T-helper 1 cell (primary cell): ENCODE measurements at places on chromosomes 11 and 22.

DNA sequence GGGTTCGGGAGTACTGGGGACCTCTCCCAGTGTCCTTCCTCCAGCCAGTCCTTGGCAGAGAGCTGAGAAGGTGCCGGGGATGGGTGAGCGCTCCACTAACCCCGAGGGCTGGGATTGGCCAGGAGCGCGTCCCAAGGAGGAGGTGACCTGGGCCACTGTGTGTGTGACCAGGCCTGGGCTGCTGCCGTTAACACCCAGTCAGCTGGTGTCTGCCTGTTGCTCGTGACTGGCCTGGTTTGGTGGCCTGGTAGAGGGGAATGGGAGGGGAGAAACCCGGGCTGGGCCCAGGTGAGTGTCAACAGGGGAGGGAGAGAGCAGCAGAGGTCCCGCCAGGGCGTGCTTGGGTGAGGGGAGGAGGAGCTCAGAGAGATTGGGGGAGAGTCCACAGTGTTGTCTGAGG, 29.9 kb upstream of the GRAMD4 start:
- DNase-seq, result no peak

DNA sequence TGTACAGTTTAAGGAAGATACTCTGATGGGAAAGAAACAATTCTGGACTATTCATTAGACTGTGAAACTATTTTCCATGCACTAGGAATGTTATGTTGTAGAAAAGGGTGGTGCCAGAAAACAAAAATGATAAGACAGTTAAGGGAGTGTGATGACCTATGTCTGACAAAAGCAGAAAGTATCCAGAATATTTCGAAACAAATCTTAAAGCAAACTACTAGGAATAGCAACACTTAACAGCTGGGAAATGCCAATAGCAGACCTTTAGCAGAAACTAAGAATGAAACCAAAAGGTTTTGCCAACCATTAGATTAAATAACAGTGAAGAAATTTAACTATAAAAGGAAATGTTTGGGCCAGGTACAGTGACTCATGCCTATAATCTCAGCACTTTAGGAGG, 3.3 kb upstream of the ARHGAP20 start:
- no peak for DNase-seq

DNA sequence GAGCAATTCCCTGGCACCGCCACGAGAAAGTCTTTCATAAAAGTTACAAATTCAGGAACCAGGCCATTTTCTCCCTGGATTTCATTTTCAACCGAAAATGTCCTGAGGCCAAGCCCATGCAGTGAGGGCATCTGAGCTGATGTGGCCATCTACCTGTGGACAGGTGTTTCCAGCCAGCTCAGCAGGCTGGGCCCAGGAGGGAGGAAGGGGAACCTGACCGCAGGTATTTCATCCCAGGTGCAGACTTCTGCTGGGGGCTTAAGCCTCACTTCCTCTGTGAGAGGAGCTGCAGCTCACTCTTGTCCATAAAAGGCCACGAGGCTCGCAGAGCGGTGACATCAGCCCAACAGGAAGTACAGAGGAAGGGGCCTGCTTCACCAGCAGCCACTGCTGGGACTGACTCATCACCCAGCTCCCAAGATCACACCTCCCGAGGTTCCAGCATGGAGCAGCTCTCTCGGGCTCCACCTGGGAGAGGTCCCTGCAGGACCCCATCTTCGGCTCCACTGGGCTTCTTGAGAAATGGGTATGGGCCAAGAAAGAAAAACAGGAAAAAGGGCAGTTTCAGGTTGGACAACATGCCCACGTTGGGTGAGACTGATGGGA, 56.4 kb downstream of the MYH9 start:
- peak; percentile 94 for DNase-seq

DNA sequence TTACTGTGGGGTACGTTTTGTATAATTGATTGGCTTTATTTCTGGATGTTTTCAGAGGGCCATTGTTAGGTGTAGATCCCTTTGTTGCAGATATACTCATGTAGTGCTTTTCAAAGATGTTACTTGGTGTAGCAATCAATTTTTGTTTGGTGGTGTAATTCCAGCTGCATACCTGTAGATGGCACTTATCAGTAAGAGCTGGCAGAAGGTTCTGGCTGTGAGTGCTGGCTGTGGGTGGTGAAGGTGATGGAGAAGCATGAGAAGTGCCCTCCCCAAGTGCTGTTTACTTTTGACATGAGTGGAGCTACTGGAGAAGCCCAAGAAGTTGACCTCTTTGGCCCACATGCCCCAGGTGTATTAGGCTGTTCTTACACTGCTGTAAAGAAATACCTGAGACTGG, 1074.9 kb downstream of the FAM181B start:
- no peak for DNase-seq

GRCh38 chr11:34633990-34634693, 13.2 kb downstream of the EHF start:
- DNase-seq, result no peak

DNA sequence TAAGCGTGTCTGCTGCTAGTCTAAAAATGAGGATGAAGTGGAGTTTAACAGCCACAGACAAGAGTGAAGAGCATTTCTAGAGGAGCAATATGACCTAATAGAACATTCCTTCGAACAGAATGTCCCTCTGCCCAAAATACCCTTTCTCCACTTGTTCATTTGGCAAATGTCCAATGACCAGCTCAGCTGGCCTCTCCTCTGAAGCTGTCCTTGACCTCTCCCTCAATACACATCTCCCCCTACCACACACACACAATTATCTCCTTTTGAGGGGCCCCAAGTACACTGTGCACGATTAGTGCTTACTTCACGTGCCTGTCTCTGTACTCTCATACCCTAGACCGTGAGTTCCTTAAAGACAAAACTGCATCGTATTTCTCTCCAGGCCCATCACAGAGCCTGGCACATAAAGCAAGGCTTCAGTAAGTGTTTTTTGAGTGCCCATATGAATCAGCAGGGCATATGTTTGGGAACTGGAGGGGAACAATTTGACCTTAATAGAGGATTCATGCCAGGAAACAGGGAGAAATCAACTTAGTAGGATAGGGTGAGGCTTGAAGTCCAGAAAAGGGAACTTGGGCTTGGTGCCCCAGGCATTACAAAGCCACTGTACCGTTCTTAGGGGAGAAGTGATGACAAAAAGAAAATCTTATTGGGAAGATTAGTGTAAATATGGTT, 18.1 kb upstream of the NCAM1 start:
- no peak for DNase-seq

DNA sequence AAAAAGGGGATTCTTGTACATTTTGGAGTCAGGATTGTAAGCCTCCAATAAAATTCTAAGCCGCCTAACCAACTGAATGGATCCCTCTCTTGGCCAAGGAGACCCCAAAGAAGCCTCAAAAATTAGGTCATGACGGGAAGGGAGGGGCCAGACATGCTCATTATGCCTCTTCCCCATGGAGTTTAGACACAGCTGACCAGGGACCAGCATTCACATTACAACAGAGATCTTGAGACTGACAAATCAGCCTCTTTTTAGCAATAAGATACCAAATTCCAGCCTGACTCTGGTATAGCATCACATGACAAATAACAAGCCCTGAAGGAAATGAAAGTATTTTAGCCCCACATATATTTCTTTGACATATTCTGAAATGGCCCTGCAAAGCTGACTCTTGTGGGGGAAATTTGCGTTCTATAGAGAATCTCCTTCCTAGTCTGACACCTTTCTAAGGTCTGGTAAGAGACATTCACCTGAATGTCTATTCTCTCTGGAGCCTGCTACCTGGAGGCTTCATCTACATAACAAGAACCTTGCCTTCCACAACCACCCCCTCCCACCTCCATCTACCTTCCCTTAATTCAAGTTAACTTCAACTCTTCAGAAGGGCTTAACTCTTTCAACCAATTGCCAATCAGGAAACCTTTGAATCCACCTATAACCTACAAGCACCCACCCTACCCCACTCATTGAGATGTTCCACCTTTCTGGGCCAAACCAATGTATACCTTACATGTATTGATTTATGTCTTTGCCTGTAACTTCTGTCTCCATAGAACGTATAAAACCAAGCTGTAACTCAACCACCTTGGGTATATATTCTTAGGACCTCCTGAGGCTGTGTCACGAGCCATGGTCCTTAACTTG, 10.3 kb downstream of the GAL start:
- no peak for DNase-seq

DNA sequence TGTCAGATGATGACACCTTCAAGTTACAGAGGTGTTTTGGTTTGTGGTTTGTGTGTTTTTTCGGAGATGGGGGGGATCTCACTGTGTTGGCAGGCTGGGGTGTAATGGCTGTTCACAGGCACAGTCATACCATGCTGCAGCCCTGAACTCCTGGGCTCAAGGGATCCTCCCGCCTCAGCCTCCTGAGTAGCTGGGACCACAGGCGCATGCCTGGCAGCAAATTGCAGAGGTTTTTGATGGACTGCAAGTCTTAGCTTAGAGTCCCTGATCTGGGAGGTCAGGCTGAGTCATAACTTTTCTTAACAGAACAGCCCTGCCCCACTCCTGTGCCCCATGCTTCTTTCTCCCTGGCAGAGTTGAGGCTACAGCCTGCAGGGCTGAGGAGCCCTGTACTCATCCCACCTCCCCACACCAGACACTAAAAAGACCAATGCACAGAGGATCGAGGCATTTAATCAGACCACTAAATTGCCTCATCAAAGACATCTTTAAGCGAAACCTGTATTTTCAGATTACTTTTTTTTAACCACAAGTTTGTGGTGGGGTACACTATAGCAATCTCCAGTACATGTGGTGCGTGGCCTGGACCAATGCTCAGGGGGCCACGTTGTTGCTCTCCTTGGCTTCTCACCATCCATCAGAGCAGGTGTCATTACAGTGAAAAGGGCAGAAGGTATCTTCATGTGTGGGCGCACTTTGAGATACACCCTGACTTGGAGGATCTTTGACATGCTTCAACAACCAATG, 17.1 kb upstream of the ADORA2A start:
- no peak for DNase-seq

- no peak for DNase-seq
Observed at GRCh38 chr11:100825626-100826025, 138.5 kb downstream of the ARHGAP42 start.

DNA sequence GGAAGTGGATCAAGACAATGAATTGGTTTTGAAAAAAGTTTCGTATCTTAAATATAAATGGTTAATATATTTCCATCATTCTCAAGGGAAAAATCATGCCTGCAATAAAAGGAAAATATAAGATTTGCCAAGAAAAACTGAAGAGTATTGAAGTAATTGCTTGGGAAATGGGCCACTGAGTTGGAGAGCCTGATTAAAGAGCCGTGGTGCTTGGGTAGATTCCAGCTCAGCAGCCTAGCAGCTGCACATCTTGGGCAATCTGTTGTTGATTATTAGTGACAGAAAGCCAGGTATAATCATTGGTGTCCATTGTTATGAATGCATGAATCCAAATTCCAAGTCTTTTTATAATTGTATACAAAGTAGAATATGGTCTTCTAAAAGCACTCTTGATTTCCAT, 800.9 kb upstream of the CHORDC1 start:
- no peak for DNase-seq
